ENCODE measurements at places on chromosomes 1 and 21.

GRCh38 chr1:224251741-224252146 is 68.7 kb downstream of the DEGS1 start:
- no peak for DNase-seq

GRCh38 chr1:75730432-75730831 is 5.9 kb downstream of the ACADM start:
- no peak for DNase-seq

- no peak for DNase-seq
These were observed 4.8 kb upstream of the TLR5 start for GRCh38 chr1:223147873-223148272.

DNA sequence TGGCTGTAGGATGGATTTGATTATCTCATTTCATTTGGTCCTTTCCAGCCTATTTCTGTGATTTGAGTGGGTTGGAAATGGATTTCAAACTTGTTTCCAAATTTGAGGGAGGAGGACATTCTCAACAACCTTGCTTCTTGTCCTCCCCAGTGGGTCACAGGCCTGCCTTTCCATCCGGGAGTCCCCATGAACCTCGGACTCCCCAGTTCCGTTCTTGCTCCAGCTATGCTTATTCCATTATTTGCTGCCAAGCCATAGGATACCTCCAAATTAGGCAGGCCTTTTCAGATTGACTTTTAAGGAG is 97.8 kb downstream of the DUSP10 start:
- no peak for DNase-seq

GRCh38 chr1:39103328-39104157 is 77.4 kb downstream of the NDUFS5 start:
- DNase-seq = no peak

DNA sequence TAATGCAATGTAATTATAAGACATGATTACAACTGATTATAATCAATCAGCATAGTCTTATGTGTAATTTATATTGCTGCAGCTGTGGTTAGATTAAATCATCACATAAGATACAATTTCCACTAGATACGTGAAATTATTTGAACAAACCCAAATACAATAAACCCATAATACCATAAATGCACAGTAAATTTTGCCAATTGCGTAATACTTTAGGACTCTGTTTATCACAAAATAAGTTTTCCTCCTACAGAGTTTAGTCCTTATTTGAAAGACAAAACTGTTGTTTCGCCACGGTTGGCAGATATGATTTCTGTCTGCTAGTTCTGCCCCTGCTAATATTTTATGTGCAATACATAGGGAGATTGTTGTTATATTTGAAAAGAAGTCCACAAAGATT is 895.9 kb upstream of the ADGRL4 start:
- DNase-seq = no peak

GRCh38 chr1:58888833-58889232 is 105.0 kb upstream of the JUN start:
- no peak for DNase-seq
